Activated CD4-positive, alpha-beta T cell treated with anti-CD3 and anti-CD28 coated beads for 4 hours (primary cell): ENCODE measurements at places on chromosomes 7 and 10.

DNA sequence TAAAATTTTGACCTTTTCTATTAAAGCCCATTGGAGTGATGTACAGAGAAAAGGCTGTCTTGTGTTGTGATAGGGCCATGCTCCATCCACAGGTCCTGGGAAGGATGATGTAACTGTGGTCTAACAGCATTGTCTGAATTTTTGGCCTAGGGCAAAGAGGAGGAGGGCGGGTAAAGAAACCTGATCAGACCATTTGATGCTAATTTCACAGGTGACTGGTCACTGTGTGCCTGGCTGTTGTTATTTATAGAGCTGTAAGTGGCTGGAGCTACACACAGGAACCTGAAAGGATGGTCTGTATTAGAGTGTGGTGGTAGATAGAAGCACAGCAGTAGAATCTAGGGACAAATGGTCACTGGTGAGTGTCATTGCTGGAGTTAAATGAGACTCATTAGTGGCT, 182.1 kb downstream of the AUTS2 start:
- no peak for DNase-seq

- DNase-seq, result no peak
Measured at GRCh38 chr10:65911151-65911835, 1014.5 kb upstream of the LRRTM3 start.

DNA sequence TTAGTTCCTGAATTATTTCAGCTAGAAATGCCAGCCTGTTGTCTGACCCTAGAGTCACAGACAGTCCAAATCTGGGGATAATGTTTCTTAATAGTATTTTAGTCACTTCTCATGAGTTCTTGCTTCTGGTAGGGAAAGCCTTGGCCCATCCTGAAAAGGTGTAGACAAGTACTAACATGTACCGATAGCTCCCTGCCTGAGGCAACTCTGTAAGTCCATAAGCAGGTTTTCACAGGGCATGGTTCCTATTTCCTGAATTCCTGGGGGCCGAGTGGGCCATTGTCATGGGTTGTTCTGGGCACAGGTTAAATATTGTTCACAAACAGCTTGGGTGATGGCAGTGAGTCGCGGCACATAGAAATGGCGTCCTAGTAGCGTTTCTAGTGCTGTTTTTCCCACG, 3.1 kb upstream of the ZNF117 start:
- DNase-seq, result no peak

- DNase-seq, result no peak
Measured at GRCh38 chr7:95430864-95431263, 4.0 kb downstream of the PON2 start.

DNA sequence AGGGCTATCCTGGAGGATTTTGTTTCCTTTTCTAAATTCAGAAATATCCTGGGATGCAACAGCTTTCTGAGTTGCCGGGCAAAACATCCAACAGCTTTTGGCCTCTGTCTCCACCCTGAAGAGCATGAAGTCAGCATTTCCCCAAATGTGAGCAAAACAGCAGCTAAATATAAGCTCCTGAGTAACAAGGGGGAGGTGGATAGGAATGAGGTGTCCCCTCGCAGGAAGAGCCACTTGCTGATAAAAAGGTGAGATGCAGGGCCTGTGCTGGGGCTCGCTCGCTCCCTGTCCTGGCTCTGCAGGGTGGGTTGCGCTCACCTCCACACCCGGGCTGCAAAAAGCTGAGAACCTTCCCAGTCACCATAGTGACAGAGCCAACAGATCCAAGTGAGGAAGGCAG, 264.3 kb downstream of the ZEB1 start:
- no peak for DNase-seq

GRCh38 chr10:6977398-6978186, 397.5 kb upstream of the PRKCQ start:
- no peak for DNase-seq

- no peak for DNase-seq
Measured at GRCh38 chr10:48594371-48594770, 10.5 kb downstream of the ARHGAP22 start.

GRCh38 chr7:18357691-18358090, 137.9 kb upstream of the HDAC9 start:
- no peak for DNase-seq

- DNase-seq, result no peak
Measured at GRCh38 chr10:1119501-1119900, 63.3 kb downstream of the WDR37 start.

- no peak for DNase-seq
Measured at GRCh38 chr7:41785265-41785664, 82.4 kb upstream of the INHBA start.

DNA sequence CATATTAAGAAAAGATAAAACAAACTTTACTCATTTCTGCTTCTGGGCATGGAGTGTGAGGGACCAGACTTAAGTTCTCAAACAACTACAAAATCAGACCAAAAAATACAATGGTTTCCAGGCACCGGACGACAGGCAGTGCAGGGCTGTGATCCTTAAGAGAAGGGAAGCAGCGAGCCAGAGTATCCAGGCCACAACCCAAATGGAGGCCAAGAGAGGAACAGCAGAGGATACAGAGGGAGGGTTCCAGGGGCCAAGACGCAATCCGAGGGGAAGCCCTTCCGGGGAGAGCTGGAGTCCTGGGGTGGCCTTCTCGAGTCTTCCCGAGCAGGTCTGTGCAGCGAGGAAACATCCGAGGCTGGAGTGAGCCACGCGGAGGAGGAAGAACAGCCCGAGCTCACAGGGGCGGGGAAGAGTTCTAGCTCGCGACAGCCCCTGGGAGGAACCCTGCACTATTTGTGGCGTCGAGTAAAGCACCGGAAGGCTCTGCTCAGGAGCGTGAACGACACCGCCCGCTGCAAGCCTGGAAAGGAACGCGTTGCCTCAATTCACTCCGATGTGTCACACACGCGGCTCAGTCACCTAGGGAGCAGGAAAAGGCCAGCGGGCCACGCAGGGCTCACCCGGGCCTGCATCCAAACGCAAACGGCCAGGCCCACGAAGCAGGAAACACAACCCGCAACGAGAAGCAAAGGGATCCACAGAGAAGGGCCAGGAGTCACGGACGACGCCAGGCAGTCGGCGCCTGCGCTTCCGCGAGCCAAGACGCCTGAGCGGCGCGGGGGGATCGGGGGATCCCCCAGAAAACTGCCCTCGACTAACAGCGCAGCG, 933 bp upstream of the RNF32 start:
- no peak for DNase-seq

- no peak for DNase-seq
Measured at GRCh38 chr10:85319826-85320225, 991.4 kb downstream of the CCSER2 start.

GRCh38 chr7:115387137-115387536, 465.2 kb downstream of the MDFIC start:
- no peak for DNase-seq

DNA sequence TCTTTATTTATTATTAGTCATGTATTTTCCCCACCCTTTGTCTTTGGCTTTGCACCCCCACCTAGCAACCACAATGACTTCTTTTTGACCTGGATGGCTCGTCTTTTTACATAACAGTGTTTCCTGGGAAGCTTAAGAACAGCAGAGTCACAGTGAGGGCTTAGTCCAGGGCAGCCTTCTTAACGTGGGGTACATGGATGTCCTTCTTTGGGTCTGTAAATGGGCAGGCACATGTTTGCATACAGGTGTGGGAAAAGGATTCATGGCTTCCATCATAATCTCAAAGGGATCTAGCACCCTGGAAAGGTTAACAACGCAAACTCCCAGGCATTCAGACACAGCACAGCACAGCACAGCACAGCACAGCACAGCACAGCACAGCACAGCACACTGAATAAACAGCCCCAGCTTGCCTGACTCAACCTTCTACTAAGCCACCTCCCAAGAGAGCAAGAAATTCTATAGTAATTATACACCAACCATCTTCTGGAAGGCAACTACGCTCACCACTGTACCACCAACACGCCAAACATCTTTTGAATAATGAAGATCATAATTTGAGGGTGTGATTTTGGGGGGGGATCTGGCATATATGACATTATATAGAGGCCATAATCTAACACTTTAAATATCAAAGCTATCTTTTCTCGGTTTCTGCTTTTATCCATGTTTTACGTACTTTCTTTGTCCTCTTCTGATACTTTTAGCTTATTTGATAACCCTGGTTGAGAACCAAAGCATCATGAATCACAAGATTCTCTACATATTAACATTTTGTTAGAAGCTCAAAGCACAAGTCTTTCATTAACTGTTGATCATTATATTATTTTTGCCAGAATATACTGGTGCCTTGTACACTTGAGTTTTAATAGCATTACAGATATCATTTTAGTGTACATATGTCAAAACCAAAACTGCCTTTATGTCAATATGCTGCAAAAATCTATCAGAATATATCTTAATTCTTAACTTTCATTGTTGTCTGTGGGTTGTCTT, 177.2 kb upstream of the KLF14 start:
- DNase-seq, result no peak

- no peak for DNase-seq
Measured at GRCh38 chr10:17768957-17769356, 17.0 kb downstream of the TMEM236 start.

DNA sequence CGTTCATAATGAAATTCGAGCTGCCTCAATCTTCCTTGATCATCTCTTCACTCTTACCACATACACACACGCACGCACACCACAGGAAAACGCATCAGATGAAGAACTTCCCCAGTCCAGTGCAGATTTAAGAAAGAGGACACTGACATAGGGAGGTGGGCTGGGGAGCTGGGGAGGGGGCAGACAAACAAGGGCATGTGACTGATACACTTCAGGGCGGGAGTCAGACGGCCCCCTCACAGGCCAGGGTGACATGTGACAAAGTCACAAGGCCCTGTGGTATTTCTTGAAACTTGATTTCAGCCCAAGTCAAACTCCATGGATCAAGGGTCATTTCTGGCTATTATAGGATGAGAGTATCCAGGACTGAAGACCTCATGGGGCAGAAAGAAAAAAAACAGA, 82.6 kb downstream of the KCNMA1 start:
- DNase-seq, result no peak

- DNase-seq, result no peak
Measured at GRCh38 chr10:42952931-42953683, 123.8 kb upstream of the RET start.

DNA sequence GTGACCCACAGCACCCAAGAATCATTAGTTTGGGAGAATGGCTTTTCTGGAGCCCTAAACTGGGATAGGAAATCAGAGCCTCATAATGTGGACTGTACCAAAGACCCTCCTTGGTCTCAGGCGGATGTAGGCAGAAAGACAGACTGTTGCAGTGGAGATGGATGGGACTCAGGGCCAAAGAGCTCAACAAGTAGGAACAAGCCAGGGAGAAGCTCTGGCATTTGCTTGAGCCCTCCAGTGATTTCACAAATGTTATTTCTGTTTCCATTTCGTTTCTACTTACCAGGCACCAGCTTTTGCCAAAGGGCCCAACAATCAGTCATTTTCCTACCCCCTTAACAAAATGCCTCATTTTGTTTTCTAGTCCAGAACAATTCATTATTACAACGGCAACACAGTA, 762.7 kb downstream of the KCNMA1 start:
- no peak for DNase-seq

GRCh38 chr10:96374004-96374403, 15.2 kb upstream of the OPALIN start:
- no peak for DNase-seq

- no peak for DNase-seq
Measured at GRCh38 chr10:11320809-11321520, 290.5 kb downstream of the USP6NL start.

DNA sequence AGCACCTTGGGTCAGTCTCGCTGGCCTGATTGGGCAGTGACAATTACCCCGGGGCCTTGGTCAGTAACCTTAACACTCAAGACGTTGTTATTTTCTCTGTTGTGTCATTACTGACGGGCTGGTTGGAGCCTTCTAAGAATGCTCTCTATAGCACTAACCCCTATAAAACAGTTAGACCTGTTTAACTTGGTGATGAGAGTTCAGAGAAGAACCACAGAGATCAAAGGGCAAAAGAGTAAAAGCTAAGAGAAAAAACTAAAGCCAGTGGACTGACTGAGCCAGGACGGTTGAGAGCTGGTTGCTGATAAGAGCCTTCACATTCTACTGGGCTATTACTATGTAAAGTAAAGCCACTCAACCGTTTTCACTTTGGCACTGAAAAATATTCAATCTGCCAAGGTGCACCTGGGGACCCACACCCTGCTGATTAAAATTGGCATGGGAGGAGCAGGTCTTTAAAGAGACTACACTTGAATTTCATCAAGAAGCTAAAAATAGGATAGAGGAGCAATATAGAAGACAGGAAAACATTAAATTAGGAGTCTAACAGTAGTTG, 13.6 kb upstream of the ITGB1 start:
- no peak for DNase-seq

GRCh38 chr7:51428217-51428887, 111.7 kb upstream of the COBL start:
- DNase-seq, result no peak

GRCh38 chr7:76357475-76358010, 1.2 kb downstream of the YWHAG start:
- DNase-seq, result no peak

DNA sequence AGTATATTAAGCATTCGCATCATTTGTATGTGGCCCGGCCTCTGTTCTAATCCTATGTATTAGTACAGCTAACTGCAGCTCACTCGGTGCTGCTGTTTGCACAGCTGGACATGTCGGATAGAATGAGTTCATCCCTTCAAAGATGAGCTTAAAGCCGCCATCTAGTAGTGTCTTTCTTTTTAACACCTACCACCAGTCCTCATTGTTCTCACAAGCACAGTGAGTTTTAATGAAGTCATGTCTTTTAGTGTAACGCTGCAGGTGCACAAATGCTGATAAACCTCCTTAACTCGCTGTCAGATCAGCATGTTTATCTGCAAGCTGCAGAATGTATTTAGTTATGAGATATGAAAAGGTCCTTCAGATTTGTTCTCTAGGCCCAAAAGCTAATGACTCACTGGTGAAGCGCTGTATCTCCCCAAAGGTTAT, 247.5 kb downstream of the MTERF1 start:
- no peak for DNase-seq

DNA sequence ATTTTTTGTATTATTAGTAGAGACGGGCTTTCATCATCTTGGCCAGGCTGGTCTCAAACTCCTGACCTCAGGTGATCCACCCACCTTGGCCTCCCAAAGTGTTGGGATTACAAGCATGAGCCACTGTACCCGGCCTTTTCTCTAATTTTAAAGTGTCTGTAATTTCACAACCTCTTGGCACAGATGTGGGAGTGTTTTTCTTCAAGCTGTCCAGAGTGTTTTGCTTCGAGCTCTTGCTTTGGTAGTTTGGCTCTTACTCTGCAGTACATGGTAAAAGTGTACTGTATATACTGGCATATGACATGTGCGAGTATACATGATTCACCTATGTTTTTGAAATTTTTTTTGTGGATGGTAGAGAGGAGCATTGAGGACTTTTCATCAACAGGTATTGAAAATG, 9.8 kb downstream of the SRGN start:
- no peak for DNase-seq

- DNase-seq, result no peak
Measured at GRCh38 chr10:1709161-1709560, 28.2 kb downstream of the ADARB2 start.

- no peak for DNase-seq
Measured at GRCh38 chr10:13219685-13220670, 14.2 kb downstream of the UCMA start.

DNA sequence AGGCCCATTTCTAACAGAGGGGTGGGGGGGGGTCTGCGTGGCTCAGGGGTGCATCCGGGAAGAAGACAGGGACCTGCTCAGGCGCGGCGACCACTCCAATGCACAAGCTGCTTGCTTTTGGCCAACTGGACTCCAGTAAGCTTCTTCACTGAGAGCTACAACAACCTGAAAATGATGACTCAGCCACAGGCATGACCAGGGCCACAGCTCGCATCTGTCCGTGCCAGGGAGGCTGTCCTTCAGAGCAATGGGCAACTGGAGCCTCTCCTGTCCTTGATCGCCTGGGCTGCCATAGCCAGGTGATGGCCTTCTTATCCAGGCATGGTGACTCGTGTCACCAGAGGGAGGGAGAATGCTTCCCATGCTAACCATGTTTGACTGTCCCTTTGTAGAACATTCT, 81.6 kb upstream of the RNF32 start:
- DNase-seq, result no peak
